ENCODE measurements at places on chromosomes 3 and 15. TPM values are rescaled to one million over a fixed set of nuclear protein-coding genes. Genes with fewer than 3 reads are reported as not detected.

LYZL4 gene
- polyA plus RNA-seq: not detected

RBP2 gene
- not detected for polyA plus RNA-seq

SV2B gene
- 1.6 TPM for polyA plus RNA-seq

PRR20G gene
- polyA plus RNA-seq: not detected

C3orf18 gene
- polyA plus RNA-seq: 0.44 TPM

GNB4 gene
- polyA plus RNA-seq: 1.8 TPM

CA12 gene
- not detected for polyA plus RNA-seq

NCEH1 gene
- polyA plus RNA-seq: 5.6 TPM

ANKRD34C gene
- not detected for polyA plus RNA-seq

FOXB1 gene
- polyA plus RNA-seq: not detected

LRRC31 gene
- polyA plus RNA-seq: not detected

PRSS50 gene
- not detected for polyA plus RNA-seq

Measured in GM12878 (cell line).